Urinary bladder (tissue), 4 donors: ENCODE measurements at places on chromosomes 4 and X. TPM values are rescaled to one million over a fixed set of nuclear protein-coding genes. Genes with fewer than 3 reads are reported as not detected.
A peak's percentile ranks its signal among the peaks of the same experiment; 100 is the strongest.

DNA sequence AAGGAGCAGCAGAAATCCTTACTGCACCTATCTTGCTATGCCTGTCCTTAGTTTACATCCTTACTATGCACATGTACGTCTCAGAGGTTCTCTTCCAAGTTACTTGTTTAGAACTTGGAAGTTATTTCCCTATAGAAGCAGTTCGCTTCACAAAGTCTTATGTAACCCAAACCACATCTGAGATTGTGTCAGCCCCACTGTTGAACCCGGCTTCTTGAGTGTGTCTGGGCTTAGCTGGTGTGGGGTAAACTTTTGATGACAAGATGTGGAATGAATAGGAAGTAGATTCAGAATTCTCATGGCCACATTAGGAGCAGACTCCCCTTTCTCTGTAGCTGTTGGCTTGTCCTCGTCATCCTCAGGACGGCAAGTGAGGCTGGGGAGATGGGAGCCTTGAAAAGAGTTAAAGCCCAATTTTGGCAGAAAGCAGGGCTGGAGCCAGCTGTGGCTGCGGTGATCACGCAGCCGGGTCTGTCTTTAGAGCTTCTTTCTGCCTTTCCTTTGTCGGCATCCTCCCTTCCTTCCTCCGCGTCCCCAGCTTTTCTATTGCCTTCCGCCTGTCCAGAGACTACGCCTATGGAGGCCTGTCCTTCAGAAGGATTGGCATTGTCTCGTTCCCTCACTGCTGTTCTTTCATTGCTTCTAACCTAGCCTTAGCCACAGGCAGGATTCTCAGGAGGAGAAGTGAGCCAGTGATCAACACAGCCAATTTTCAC, 23.0 kb upstream of the LIMCH1 start:
- DNase-seq = no peak

DNA sequence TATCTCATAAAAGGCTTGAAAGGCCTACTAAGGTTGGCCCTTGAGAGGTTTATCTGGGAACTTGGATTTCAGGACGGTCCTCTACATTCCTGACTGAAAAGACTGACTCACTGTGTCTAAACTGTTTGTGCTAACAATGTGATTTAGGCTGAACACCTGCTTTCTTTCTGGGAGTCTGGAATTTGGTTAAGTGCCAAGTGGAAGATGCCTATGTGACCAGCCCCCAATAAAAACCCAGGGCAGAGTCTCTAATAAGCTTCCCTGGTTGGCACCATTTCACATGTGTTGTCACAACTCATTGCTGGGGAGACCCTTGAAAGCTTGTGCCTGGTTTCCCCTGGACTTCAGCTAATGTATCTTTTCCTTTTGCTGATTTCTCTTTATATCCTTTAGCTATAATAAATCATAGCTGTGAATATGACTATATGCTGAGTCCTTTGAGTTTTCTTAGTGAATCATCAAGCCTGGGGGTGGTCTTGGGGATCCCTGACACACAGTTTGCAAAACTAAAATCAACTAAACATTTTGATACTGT, 55.1 kb downstream of the GPR82 start:
- DNase-seq = no peak

The ATP2B3 gene
- 0.69 TPM for total RNA-seq

The TAPT1 gene
- total RNA-seq = 71.1 TPM

DNA sequence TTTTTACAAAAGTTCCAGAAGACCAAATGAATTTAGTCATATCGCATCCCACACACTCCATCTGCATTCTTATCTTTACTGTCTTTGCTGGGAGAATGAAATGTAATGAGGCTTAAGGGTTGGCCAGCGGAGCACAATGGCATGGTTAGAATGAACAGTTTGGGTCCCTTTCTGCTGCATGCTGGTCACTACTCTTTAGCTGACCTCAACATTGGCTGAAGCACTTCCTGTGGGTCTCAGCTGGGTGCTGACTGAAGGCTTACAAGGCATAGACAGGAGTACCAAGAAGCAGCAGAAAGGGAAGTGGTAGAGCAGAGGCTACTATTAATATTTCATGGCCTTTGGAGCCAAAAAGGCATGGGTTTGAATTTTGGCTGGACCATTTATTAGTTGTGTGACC, 159.4 kb upstream of the GPC4 start:
- DNase-seq = no peak

- no peak for DNase-seq
These were observed 14.7 kb downstream of the RTL9 start for GRCh38 chrX:110373310-110373709.

DNA sequence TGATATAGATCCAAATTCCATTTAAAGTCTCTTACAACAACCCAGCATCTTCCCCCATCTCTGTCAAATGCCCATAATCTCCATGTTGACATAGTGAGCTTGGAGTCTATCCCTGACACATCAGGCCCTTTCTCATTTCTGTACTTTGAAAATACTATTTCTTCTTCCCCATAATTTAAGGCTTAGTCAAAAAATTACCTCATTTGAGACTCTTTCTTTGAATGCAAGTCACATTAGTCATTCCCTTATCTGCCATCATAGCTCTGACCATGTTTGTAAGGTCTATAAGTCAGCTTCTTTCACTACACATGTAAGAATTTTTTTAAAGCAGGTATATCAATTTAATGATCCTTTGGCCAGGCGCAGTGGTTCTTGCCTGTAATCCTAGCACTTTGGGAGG, 99.9 kb downstream of the DDX60 start:
- no peak for DNase-seq

The CABS1 gene
- total RNA-seq = not detected

GRCh38 chr4:4200624-4201023, 26.1 kb downstream of the OTOP1 start:
- no peak for DNase-seq

DNA sequence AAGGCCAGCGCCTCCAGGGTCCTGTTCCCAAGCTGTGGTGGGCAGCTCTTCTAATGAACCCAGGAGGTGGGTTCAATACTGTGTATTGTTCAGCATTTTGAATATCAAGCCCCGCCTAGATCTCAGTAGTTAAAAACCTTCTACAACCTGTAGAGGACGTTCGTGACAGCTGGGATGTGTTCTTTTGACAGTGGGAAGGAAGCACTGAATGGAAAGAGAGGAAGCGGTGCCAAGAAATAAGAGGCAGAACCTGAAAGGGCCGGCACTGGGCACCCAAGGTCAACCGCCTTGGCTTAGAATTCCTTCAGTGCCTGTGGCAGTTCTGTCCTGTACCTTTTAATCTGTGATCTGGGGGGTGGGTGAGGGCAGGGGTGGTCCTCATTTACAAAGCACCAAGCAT, 73.1 kb downstream of the CC2D2A start:
- DNase-seq = no peak

DNA sequence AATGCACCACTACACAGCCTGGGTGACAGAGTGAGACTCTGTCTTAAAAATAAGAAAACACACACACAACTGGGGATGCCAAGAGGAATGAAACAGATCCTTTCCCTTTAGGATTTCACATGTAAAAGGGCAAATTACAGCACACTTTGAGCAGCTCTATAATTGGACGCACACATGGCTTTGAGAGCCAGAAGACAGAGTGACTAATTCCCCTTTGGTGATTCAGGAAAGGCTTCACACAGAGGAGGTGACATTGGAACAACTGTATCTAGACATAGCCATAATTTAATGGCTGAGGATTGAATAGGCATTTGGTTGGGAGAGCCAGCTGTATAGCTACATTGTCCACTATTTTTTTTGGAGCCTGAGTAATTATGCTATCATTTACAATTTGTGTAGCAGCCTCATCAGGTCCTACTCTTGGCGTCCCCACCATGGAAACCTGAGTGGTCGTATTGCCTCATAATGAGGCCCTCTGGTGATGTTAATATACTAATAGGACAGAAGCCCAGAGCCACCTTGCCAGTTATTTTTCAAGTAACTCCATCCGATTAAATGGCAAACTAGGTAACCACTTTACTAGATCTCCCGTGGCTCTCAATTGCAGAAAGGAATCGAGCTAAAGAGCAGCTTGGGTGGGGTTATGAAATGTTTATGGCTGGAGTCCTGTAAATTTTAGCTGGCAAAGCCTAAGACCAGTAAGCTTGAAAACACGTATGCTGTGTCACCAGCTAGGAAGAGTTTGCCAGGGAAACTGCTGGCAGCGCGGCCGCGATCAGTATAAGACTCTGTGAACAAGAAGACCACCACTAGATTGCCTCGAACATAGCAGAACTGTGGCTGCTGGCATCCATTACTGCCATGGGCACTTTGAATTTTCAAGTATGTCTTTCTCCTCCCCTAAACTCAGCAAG, 8.5 kb upstream of the PPEF1 start:
- no peak for DNase-seq

GRCh38 chr4:8939160-8939839, 67.7 kb upstream of the HMX1 start:
- DNase-seq = no peak

The CLCN4 gene
- 4.4 TPM for total RNA-seq

DNA sequence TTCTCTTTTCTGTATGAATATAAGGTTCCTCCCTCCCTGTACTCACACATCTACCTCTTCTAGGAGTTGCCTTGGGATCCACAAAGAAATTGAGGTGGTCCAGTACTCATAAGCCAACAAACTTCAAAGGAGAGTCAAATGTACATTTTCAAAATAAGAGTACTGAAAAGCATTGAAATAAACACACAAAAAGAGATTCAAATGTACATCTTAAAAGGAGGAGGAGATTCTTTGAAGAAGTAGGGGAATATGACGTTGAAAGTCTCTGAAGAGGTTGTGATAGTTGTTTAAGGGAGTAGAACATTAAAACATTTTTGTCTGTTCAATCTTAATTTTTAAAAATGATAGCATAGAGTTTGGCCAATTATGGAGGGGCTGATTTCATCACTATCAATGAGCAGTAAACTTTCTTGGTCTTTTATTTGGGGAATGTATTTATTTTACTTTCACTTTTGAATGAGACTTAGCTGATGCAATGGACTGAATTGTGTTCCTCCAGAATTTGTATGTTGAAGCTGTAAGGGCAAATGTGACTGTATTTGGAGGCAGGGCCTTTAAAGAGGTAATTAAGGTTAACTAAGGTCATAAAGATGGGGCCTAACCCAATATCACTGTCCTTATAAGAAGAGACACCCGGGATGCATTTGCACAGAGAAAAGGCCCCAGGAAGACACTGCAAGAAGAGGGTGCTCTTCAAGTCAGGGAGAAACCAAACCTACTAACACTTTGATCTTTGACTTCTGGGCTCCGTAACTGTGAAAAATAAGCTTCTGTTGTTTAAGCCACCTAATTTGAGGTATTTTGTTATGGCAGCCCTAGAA, 226.3 kb upstream of the PGRMC2 start:
- DNase-seq = no peak

- DNase-seq = no peak
These were observed 204.0 kb downstream of the SCFD2 start for GRCh38 chr4:53161787-53162433.

- DNase-seq = no peak
These were observed 46.5 kb downstream of the IDS start for GRCh38 chrX:149458586-149458985.

The YIPF7 gene
- total RNA-seq = not detected

The DMD gene
- total RNA-seq = 257 TPM

- peak; percentile 74 for DNase-seq
These were observed 239.4 kb downstream of the LDB2 start for GRCh38 chr4:16659079-16659478.

The SPACA5 gene
- total RNA-seq = not detected

DNA sequence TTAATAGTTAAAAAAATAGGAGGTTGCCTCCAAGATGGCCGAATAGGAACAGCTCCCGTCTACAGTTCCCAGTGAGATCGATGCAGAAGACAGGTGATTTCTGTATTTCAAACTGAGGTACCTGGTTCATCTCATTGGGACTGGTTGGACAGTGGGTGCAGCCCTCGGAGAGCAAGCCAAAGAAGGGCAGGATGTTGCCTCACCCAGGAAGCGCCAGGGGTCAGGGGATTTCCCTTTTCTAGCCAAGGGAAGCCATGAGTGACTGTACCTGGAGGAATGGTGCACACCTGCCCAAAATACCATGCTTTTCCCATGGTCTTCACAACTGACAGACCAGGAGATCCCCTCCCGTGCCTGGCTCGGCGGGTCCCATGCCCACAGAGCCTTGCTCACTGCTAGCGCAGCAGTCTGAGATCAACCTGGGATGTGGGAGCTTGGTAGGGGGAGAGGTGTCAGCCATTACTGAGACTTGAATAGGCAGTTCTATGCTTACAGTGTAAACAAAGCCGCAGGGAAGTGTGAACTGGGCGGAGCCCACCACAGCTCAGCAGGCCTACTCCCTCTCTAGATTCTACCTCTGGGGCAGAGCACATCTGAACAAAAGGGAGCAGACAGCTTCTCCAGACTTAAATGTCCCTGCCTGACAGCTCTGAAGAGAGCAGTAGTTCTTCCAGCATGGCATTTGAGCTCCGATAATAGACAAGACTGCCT, 47.5 kb downstream of the PPA2 start:
- DNase-seq = no peak

The F11 gene
- total RNA-seq = not detected

- DNase-seq = no peak
These were observed 9.1 kb downstream of the RPGR start for GRCh38 chrX:38318196-38318595.

- no peak for DNase-seq
These were observed 37.6 kb upstream of the ERVMER34-1 start for GRCh38 chr4:52788806-52789205.

The SPANXD gene
- not detected for total RNA-seq

GRCh38 chrX:46681849-46682248, 77.1 kb downstream of the SLC9A7 start:
- DNase-seq = no peak

The TBC1D25 gene
- total RNA-seq = 3.7 TPM

GRCh38 chr4:3462321-3462789, 751 bp upstream of the DOK7 start:
- no peak for DNase-seq

DNA sequence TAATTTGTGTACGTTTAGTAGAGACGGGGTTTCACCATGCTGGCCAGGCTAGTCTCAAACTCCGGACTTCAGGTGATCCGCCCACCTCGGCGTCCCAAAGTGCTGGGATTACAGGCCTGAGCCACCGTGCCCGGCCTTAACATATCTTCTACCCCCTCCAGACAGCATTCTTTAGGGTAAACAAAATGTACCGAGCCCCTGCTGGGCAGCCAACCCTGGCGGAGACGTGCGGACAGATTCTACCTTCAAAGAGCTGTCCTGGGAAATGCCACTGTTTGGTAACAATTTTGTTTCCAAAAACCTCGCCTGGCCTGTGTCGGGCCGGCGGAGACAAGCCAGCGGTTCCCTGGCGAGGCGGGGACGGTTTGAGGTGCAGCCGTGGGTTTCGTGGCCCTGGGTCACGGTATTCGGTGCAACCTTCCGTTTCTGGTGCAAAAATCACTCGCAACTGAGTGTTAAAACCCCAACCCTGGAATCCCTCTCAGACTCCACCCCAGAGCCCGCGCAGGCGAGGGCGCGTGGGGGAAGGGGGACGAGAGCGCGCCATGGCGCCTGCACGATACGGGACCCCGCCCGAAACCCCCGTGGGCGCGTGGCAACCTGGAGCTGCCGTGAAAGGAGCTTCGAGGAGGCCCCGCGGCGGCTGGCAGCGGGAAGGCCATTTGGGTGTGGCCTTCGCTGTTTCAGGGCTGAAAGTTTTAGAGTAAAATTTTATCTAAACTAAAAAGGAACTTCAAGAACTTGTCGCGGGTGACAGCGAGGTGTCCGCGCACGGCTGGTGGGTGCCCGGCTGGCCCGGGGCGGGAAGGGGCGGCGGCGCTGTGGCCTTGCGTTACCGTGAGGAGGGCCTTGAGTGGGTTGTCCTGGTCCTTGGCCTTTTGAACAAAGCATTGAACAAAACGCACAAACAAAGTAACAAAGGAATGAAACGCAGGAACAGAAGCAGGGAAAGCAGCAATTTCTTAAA, 17.0 kb downstream of the MRFAP1 start:
- no peak for DNase-seq

GRCh38 chrX:155048977-155049619, 21.8 kb downstream of the CMC4 start:
- no peak for DNase-seq

GRCh38 chr4:1799387-1800375, 6.6 kb downstream of the FGFR3 start:
- no peak for DNase-seq
